WTC11 (cell line): ENCODE measurements at places on chromosomes 12 and 14.

- DNase-seq: no peak
These were observed 180.2 kb downstream of the TMTC2 start for GRCh38 chr12:82866946-82867345.

DNA sequence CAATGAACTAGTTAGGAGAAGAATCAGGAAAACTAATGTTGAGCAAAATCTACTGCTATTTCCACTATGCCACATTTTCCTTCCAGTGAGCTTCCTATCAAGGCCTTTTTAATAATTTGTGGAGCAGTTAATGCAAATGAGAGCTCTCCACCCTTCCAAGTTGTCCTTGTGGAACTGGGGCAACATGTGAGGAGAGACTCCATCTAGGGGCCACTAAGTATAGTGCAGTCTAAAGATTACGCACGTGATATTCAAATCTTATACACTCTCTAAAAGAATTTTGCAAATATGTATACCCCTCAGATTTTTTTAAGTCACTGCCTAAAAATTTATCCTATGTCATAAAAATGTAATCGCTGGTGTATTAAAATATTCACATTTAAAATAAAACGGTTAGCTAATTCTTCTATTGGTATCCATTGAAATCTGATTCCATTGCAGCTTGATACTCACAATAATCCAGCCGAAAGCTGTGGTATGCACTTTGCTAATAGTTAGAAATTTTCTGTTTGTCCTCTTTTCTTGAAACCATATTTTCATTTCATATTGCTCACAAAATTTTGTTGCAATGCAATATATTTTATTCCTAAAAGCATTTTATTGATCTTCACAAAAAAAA is 100.1 kb downstream of the PAH start:
- no peak for DNase-seq

DNA sequence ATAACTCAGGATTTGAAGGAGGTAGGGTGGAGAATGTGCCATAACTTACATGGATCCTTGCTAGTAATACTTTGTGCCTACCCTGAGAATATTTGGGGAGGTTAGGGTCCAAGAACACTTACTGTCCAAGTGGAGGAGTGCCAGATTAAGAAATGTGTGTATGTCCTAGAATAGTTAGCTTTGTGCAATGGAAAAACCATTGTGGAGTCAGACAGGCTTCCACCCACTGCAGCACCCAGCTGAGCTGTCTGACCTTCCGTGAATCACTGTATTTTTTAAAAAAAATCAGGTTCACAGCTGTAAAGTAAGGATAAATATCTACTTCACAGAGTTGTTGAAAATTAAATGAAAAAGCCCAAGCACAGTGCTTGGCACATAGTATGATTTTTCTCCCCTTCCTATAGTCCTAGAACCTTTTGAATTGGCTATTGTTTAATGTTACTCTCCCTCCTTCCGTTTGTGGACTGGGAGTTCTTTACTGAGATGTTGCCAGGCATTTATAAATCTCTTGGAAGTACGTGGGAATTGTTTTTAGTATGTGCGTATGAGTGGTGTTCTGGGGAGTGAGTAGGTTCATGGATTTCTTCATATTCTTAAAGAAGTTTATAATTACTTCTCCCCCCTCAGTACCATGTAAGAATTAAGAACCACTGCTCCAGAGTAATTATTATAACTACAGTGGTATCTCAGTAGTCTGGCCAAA is 9.2 kb downstream of the RAB21 start:
- DNase-seq: no peak

GRCh38 chr14:58846682-58847465 is 209.1 kb downstream of the DACT1 start:
- no peak for DNase-seq

DNA sequence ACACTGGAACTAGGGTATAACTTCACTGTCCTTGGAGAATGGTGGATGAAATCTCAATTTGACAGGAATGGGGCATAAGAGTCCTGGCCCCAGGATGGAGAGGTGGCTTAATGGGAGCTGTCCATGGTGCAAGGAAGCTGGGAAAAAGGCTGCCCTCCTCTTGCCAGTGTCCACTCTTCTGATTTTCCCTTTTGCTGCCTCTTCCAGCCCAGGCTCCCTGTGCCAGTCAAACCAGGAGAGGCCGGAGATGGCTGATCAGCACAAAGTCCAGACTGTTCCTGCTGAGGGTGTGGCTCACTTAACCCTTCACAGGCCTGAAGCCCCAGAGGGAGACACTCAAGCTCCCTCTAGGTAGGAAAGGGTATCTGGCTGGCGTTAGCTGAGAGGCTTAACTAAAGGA is at the start of gene MYO1A:
MYO1A (minus strand) TSS at position 240 of the 400 bp plus-strand sequence. CDS start 1,806 bp downstream, outside the sequence.
- no peak for DNase-seq

- DNase-seq: no peak
These were observed 48.5 kb upstream of the RIMBP2 start for GRCh38 chr12:130764475-130765185.

DNA sequence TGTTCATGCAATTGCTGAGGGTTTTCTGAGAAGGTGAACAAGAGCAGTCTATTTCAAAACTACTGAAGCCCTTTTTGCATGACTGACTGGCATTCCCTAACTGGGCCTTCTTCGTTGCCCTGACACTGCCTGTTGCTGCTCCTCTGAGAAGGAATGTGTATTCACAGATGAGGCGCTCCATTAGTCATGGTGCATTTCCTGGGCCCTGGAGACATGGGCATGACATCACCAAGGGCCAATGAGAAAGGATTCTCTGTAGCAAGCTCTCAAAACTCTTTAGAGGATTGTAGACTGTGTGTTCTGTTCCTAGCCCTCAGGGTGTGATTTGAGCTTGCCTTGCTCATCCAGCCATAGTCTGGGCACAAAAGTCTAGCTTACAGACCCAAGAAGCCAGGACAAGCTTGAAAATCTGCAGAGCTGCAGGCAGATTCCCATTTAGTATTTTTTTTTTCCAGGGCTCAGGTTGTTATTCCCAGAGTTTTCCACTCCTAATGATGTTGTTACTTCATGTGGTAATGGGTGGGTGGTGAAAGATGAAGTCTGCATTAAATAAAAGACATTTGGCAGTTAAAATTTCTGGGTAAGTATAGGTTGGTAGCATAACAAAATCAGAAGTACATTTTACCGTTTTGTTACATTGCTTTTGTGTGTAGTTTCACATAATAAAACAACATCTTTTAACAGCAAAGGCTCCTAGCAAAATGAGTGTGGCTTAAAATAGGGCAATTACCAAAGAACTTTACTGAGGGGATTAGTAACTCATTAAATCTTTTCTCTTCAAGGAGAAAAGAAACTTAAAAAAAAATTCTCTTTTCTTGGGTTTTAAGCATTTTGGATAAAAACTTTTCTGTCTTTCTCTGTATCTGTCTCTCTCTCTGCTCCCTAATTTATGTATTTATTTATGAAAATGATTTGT is 318.4 kb downstream of the RAD51B start:
- peak; percentile 70 for DNase-seq

DNA sequence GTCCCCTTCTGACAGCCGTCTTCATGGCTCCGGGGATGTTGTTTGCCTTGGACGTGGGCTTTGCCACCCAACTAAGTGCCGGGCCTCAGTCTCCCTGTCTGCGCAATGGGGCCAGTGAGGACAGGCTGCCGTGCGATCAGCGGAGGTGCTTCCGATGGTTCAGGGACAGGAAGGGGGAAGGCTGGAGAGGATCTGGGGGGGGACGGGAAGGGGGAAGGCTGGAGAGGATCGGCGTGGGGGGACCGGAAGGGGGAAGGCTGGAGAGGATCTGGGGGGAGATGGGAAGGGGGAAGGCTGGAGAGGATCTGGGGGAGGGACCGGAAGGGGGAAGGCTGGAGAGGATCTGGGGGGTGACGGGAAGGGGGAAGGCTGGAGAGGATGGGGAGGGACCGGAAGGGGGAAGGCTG is 3.4 kb downstream of the MMP17 start:
- DNase-seq: no peak

- no peak for DNase-seq
These were observed 18.4 kb downstream of the RACGAP1 start for GRCh38 chr12:50006754-50007442.

GRCh38 chr14:76348898-76349297 is 27.0 kb upstream of the ESRRB start:
- DNase-seq: no peak

GRCh38 chr14:85057221-85057620 is 472.7 kb upstream of the FLRT2 start:
- DNase-seq: no peak

DNA sequence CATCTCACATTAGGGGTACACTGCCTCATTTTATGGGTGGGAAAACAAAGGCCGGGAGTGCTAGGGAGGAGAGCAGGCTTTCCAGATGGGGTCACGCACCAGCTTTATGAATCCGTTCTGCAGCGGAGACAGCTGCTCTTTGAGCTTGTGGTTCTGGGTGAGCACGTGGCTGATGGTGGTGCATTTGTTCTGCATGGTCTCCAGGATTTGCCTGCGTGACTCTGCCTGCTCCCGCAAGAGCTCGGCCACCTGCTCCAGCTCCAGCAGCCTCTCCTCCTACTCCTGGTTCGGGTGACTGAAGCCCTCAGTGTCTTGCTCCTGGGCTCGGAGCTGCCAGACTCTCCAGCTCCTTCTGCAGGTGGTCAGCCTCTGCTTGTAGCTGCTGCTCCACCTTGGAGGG is 23.6 kb upstream of the BLTP3B start:
- DNase-seq: no peak

DNA sequence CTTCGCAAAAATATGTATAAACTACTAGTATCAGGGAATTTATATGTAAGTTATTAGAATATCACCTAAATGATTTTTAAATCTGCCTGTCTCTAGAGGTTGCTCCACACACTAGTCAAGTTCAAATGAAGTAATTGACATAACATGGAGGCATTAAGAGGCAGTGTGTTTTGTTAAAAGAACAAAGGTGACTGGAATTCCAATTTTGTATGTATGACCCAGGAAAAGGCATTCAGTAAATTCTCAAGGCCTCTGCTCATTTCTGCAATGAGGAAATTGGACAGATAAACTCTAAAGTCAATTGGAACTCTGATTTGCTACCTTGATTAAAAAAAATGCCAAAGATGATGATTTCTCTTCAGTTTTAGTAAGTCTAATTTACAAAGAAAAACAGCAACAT is 117.1 kb downstream of the NAV3 start:
- no peak for DNase-seq

DNA sequence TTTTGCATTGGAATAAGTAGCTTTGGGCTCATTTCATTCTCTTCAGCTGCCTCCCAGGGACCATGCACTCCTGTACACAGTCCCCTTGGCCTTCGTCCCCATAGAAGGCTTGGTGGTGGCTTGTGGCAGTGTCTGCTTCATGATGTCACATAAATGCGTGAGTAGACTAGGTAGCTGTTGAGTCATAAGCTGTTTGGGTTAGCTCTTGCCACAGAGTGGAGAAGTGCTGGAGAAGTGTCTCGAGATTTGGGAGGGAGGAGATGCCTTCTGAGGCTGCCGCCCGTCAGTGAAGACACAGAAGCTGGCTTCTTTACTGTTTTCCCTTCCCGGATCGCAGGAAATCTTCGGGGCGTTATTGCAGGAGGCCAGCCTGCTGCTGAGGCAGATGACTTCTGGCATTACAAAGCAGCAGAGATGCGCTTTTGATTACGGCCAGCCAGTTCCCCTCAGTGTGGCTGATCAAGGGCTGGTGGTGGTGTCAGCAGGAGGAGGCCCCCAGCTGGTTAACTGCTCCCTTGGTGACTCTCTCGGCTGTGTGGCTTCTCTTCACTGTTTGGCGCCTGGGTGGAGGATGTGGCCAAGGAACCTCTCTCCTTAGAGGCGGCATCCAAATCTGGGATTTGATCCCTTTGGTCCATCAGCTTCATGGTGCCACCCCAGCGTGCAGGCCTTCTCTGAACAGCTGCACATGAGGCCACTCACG is 67.6 kb downstream of the AACS start:
- no peak for DNase-seq

DNA sequence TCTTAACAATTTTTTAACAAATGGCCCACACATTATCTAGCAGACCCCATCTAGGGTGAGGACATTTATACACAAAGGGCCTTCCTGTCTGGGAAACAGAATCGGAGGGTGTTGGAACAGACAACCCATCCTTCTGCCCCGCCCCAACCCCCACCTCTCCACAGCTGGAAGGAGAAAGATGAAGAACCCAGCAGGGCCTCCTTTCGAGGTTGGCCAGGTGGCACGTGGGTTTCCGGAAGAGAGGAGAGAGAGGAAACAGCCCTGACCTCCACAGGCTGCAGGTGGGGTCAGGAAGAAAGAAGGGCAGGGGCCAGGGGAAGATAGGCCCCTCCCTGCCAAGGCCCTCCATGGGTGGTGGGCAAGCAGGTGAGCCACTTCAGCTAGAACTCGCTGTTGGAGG is 57.2 kb downstream of the LRRC74A start:
- DNase-seq: no peak

GRCh38 chr14:95663226-95663797 is 22.9 kb upstream of the TCL1B start:
- no peak for DNase-seq

DNA sequence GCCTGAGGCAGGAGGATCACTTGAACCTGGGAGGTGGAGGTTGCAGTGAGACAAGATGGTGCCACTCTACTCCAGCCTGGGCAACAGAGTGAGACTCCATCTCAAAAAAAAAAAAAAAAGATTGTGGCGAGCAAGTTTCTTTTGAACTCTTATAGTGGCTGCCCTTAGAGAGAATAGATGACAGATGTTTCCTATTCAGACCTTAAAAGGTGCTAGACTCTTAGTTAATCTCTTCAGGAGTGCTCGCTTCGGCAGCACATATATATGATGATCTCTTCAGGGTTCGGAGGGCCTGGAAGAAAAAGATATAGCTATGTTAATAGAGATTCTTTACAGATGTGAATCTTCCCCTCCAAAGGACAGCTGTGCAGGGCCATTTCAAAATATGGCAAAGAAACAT is 73.1 kb upstream of the AMN1 start:
- DNase-seq: no peak

- no peak for DNase-seq
These were observed 15.6 kb upstream of the RNU6-7 start for GRCh38 chr14:32186248-32186647.

DNA sequence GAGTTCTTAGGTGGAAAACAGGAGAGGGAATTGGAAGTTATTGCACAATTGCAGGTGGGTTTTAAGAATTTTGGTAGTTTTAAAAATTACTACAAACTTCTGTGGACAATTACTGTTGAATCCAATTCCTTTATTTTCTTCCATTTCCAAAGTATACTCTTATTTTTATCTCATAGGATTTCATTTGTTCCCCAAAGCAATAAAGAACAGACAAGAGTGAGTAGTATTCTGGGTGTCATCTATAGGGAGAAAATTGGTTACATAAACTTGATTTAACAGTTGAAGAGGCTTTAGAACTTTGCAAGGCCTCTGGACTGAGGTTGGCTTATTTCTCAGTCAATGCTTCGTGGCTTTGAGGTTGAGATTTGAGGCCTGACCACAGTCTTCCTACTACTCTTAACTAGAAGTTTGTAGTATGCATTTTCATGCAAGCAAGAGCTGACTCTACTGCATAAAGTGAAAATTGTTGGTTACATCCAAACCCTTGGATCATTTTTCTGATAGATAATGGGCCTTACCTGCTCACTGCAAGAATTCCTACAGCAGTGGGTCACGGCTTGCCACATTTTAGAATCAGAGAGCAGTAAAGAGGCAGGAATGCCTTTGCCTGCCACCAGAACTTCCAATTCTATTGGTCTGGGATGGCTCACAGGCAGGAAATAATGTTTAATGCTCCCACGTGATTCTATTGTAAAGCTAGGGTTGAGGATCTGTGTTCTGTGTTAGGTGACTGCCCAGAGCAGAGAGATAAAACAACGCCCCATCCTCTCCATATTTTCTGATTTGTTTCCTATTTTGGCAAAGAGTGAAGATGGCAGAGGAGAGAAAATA is 270.5 kb downstream of the TTC6 start:
- no peak for DNase-seq
